Stimulated activated CD4-positive, alpha-beta T cell treated with anti-CD3 and anti-CD28 coated beads, Interleukin-15, amount 100 ng/mL, for 1 hour (primary cell): ENCODE measurements at places on chromosomes 16 and 17.

GRCh38 chr16:52676959-52677358 is 130.0 kb upstream of the TOX3 start:
- no peak for DNase-seq

DNA sequence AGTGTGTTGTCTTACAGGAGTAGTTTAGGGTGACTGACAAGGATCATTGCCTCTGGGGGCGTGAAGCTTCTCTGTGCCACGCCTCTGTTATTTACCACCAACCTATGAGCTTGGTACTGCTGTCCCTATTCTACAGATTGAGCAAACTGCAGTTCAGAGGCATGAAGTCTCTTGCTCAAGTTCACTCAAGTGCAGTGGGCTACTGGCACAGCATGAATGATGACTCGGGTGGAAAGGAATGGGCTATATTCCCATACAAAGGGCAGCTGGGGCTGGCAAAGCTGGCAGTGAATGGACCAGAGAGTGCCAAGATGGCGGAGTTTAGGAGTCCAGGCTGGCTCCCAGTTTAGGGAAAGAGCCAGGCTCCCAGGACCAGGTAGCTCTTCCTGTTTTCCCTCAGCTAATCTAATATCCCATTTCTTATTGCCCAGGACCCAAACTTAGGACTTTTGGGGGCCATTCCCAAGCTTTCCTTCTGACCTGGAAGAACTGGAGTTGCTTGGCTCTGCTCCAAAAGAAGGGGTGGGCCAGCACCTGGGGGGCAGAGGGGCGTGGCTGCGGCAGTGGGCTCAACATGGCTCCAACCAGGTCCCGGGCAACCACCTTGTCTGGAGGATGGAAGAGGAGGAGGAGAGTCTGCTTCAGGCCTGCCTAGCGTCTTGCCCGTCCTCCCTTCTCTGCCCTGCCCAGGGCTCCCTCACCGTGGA is 12.9 kb downstream of the PLK1 start:
- DNase-seq, result no peak

GRCh38 chr17:13599864-13600263 is 1.9 kb downstream of the HS3ST3A1 start:
- DNase-seq, result no peak

DNA sequence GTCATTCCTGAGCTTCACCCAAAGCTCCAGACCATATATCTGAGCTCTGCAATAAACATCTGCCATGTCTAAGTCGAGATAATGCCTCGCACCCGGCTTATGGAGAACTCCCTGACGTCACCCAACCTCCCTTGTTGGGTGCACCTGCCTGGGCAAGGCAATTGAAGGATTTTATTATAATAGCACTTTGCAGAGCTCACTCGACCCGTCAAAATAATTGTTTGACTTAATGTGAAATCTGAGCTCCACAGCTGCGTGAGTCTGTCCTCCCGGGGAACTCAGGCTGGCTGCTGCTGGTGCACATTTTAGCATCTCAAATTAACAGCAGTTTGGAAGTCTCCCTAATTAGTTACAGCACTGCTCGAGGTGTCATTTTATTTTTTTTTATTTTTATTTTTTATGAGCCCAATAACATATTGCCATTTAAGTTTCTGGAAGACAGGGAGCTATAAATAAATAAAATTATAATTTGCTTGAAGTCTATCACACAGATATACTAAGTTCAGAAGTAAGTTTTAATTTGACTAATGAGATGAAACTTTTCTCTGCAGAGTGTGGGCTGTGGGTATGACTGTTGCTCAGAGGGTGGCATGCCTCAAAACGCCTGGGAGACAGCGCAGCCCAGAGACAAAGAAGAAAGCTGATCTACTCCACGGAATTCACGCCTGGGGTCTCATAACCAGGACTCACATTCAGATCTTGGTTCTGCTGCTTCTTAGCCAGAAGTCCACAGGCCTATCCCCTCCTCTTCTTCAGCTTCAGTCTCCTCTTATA is 401.4 kb upstream of the C16orf82 start:
- DNase-seq, result no peak

GRCh38 chr16:84138824-84139627 is 6.0 kb downstream of the HSDL1 start:
- DNase-seq, result no peak

DNA sequence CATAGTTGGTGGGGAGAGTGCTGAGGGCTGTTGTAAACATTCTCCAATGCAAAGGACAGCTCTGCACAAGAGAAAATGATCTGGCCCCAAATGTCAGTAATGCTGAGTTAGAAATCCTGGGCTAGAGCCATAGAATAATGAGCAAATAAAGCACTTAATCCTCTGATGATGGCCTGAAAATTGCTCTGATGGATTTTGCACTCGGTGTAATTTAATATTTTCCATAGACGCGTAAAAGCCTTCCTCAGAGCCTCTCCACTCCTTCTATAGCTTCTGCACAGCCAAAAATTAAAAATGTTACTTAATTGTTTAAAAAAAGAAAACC is 23.7 kb downstream of the FAM20A start:
- no peak for DNase-seq

DNA sequence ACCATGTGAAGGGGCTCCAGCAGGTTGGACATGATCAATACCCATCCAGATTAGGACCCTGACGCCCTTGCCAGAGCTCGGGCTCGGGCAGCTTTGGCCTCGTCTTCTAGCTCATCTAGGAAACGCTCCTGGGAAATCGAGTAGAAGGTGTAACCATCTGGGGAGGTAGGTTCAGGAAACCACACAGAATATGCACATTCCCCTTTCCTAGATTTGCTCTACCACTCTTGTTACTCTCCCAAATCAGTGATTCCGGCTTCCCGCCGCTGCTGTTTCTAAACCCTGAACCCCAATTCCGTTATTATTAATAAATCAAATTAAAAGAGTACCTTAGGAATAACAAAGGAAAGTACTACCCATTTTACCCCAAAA is 507 bp downstream of the COA3 start:
- DNase-seq, result no peak

- no peak for DNase-seq
These were observed at the start of gene CD300H for GRCh38 chr17:74567397-74567796. TSS of gene CD300H (minus strand) at chr17:74567509.

DNA sequence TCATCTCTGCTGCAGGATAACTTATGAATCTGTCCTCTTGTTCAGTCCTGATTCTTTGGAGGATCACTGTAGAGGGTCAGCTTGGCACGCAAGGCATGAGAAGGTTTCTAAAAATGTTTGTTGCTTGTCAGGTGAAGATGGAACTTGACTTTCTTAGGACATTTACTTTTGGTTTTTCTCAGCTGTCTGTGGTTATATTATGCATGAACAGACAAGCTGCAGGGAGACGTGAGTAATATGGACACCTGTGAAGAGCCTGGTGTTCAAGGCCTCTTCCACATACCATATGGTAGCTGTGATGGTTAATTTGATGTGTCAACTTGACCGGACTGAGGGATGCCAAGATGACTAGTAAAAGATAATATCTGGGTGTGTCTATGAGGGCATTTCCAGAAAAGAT is 270.2 kb upstream of the CPHXL start:
- DNase-seq, result no peak

GRCh38 chr16:73610160-73610559 is 562.2 kb upstream of the ZFHX3 start:
- DNase-seq, result no peak

- no peak for DNase-seq
These were observed 61.8 kb upstream of the ENDOV start for GRCh38 chr17:80352991-80353665.
